ENCODE measurements at places on chromosomes 6 and 20.

- no peak for DNase-seq
Observed at GRCh38 chr6:160042014-160042773, 73.3 kb downstream of the IGF2R start.

GRCh38 chr6:111753573-111753972, 119.7 kb downstream of the FYN start:
- no peak for DNase-seq

DNA sequence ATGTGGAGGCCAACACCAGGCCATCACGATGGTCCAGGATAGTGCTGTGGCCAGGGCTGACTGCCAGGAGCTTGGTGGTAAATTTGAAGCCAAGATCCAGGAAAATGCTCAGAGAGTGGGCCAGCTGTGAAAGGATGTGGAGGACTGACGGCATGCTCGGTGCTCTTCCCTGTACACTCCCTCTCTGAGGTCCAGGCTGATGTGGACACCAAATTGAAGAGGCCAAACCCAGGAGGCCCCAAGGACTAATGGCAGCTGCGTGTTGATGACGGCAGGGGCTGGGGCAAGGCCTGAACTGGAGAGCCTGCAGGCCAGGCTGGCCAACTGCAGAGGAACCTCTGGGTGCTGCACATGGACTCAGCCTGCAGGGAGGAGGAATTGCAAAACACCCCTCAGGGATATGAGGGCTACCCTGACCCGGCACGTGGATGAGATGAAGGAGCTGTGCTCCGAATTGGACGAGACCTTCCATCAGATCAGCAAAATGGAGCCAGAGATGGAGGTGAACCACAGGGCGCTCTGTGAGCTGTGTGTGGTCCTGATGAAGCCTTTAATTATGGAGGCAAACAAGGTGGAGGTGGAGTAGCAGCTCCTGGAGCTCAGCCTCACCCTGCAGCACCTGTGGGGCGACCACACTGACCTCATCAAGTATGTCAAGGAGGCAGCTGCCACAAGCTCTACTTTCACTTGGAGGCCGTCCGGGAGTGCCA, 6.9 kb upstream of the RAET1E start:
- no peak for DNase-seq

- DNase-seq: no peak
Observed at GRCh38 chr6:148890652-148891404, 144.0 kb downstream of the UST start.

- no peak for DNase-seq
Observed at GRCh38 chr20:29325304-29325640, 1932.2 kb upstream of the DEFB115 start.

GRCh38 chr6:41028561-41029412, 10.2 kb downstream of the UNC5CL start:
- no peak for DNase-seq

- DNase-seq: peak; percentile 55
Observed at GRCh38 chr20:50373674-50374286, 136.4 kb upstream of the PTPN1 start.

GRCh38 chr6:129312880-129313279, 397.1 kb downstream of the ARHGAP18 start:
- peak; percentile 17 for DNase-seq

DNA sequence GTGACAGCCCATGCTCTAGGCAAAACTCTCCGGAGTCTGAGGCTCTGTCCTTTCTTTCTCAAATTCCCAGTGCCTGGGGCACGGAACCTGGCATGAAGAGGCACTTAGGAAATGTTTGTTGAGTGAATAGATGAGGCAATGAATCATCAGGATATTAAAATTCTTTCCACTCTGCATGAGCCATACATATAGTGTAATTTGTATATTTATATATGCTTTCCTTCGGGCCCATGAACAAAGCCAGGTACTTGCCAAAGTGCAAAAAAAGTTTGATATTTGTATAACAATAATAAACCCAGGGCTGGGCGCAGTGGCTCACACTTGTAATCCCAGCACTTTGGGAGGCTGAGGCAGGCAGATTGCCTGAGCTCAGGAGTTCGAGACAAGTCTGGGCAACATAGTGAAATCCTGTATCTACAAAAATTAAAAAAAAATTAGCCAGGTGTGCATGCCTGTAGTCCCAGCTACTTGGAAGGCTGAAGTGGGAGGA, 212.3 kb upstream of the ZNF217 start:
- peak; percentile 68 for DNase-seq

- no peak for DNase-seq
Observed at GRCh38 chr20:63837479-63837878, 6.4 kb upstream of the ZBTB46 start.

GRCh38 chr6:155561257-155561965, 105.8 kb upstream of the NOX3 start:
- DNase-seq: no peak

DNA sequence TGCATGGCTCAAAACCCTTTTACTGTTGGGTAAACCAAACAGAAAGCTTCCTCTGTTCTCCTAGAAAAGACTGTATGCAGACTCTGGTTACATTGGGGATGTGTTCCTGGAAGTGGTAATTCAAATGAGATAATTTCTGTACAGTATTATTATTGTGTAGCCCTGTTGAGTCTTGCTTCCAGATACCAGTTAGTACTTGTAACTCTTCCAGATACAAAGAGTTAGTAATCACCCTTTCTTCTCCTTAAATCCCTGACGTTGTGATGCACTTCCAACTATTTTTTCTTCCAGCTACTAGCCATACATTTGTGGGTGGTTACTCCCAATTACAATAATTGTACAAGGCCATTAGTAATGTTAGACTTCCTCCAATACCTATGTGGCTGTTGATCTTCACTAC, 42.3 kb upstream of the GRIK2 start:
- no peak for DNase-seq

DNA sequence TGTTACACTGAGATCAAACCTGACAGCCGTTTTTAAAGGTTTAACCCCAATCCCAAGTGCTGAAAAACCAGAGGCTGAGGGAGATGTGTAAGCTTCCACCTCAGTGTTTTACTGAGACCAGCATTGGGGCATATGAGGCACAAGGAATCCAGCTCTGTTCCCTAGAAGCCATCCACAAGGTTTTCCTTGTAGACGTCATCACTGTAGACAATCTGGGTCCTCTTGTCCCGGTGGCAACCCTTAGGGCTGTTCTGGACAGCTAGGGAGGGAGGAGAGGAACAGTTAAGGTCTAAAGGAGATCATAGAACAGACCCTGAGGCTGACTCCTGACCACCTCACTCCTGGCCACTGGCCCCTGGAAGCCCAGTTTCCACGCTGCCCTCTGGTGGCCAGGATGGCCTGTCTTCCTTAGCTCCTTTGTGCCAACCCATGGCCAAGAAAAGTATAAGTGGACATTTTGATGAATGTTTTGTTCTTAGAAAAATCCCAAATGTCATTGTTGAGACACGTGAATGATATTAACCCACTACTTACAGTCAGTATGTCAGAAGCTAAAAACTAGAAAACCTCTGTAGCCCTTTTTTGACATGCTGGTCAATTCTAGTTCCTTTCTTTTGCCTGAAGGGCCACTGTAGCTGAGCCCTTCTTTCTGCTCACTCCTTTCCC, 6.4 kb downstream of the CFB start:
- peak; percentile 60 for DNase-seq

- no peak for DNase-seq
Observed at GRCh38 chr6:62042429-62042828, 243.6 kb downstream of the KHDRBS2 start.

DNA sequence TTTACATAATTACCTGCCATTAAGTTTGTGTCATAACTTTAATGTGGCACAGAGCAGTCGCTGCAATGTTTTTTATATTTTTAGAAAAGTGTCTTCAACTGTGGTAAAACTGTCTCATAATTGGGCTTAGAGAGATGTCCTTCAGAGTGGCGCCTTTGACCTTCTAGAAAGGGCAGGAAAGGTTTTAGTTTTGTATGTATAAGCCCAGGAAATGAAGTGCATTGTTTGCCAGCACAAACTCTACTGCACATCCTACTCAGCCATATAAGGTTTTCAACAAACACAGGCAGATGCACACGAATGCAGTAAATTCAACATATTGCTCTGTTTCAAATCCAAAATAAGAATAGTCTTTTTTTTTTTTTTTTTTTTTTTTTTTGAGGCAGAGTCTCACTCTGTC, 201.4 kb downstream of the ALDH8A1 start:
- no peak for DNase-seq

- DNase-seq: no peak
Observed at GRCh38 chr6:1202201-1202600, 109.7 kb upstream of the FOXQ1 start.

DNA sequence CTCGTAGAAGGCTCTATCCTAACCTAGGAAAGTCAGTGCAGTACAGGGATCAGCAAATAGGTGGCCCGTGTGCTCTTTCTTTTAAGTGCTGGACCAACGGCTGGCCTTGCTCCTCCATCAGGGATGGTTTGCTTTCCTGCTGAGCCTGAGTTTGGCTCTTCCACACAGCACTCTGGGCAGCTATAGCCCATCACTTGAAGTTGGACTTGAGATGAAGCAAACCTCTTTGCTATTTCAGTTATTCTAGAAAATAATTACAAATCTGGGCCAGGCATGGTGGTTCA, 66.9 kb upstream of the KCNK16 start:
- no peak for DNase-seq

DNA sequence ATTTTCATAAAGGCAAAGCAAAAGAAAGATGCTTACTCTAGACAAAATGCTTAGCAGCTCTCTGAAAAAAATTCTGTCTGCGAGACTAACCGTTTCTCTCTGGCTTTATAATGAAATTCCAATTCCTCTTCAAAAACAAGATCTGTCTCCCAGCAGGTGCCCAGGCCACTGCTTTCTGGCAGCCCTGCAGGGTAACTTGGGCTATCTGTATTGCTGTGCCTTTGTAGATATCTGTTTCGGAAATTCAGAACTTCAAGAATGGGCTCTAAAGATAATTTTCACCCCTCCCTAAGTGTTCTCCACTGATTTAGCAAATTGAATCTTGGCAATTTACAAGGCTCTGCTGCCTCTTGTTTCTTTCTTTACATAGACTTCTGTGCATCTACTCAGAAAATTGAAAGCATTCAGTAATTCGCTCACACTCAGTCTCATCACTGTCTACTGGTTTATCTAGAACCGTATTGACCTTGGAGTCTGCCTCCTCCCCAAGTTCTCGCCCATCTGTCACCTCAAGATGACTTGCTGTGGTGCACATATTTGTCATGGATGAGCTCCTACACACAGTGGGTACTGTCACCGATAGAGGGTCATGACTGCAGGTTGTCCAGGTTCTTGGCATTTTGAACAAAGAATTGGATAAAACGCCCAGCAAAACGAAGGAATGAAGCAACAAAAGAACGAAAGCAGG, 26.4 kb upstream of the FABP7 start:
- no peak for DNase-seq

- DNase-seq: no peak
Observed at GRCh38 chr6:25035174-25035511, 99.4 kb upstream of the RIPOR2 start.

- peak; percentile 84 for DNase-seq
Observed at GRCh38 chr6:31356946-31357466, at the start of gene HLA-B. TSS of gene HLA-B (minus strand) at chr6:31357179. CDS start at chr6:31357158, 21 bp downstream.

DNA sequence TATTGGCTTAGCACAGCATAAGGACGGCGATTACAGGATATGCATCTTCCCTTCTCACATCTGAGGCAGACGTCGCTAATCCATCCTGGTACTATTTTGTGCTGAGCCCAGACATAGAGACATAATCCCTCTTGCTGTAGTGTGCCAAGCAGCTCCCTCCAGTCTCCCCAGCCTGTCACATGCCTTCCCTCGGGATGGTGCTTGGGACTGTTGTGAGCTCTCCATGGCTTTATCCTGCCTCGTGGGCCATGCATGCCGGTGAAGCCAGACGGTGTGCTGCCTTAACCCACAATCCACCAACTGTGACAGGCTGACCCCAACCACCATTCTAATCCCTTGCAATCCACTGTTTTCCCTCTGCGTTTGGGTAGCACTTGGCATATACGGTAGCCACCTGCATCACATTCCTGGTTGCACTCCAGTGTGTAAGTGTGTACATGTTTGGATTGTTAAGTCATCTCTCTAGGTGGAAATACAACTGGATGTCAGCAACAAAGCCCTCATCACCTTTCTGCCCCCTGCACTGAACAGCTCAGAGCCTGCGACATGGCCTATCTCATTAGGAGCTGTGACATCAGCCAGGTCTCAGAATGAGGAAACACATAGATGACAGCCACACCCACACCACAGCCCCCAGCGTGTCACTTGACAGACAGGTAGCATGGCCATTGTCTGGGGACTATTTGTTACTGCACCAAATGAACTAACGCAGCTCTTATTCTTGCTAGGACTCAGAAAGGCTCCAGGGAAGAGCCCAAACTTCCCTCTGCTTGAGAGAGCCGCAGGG, 374.8 kb upstream of the CDH4 start:
- no peak for DNase-seq

GRCh38 chr6:168061269-168062210, 17.5 kb downstream of the FRMD1 start:
- DNase-seq: no peak

DNA sequence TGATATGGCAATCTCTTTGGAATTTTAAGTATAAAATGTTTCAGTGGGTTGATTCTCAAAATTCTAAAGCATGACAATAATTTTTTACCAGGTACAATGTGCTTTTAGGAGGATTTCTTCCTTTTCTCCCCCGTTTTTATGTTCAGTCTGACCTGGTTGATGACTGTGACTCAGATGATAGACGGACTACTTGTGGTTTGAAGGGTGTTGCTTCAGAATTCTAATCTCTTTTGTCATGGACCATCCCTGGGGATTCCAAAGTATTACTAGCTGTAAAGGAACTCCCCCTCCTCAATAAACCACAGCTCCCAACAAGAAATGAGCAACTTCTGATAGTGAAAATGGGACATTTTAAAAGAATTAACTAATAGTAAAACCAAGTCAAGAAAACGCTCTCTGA, 34.9 kb upstream of the TNFAIP3 start:
- peak; percentile 33 for DNase-seq

GRCh38 chr6:6842291-6842690, 253.8 kb downstream of the LY86 start:
- no peak for DNase-seq

DNA sequence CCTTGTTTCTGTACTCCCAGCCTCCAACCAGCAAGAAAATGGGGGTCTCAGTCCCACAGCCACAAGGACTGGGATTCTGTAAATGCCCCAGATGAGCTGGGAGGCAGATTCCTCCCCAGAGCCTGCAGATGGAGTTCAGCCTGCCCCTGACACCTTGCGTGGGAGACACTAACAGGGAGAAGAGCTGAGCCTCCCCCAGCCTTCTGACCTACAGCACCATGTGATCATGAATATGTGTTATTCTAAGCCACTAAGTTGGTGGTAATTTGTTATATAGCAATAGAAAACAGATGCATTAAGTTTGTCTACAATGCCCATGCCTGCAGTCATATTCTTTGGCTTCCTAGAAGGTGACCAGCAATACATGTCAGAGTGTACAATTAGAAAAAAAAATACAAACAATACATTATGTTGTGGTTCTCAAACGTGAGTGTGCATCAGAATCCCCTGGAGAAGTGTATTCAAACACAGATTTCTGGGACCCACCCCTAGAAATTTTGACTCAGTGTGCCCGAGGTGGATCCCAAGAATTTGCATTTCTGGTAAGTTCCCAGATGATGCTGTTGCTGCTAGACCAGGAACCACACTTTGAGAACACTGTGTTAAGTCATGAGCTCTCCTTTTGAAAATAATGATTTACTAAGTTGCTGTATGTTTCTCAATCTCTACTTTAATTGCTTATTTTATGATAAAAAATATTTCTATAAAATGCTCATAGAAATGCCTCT, 39.9 kb downstream of the SLC22A3 start:
- no peak for DNase-seq
